Urinary bladder (tissue), 4 donors: ENCODE measurements at places on chromosomes 7 and 10. TPM values are rescaled to one million over a fixed set of nuclear protein-coding genes. Genes with fewer than 3 reads are reported as not detected.

DNA sequence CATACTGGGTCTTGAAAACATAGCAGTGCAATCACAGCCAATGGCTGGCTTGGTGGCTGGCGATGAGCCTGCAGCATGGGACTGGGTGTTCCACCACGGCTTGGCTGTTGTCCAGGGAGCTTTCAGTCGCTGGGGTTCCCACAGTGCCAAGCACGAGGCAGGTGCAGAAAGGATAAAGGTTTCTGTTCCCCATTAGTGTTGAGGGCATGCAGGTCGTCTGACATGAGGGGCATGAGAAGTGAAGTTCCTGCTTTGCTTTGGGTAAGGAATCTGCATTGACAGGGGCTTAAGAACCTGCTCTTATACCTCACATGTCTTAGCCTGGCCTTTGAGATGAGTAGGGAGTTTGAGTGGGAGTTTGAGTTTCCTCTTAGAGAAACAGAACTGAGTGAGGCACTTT lies 9.0 kb upstream of the CFTR start:
- DNase-seq: no peak

DNA sequence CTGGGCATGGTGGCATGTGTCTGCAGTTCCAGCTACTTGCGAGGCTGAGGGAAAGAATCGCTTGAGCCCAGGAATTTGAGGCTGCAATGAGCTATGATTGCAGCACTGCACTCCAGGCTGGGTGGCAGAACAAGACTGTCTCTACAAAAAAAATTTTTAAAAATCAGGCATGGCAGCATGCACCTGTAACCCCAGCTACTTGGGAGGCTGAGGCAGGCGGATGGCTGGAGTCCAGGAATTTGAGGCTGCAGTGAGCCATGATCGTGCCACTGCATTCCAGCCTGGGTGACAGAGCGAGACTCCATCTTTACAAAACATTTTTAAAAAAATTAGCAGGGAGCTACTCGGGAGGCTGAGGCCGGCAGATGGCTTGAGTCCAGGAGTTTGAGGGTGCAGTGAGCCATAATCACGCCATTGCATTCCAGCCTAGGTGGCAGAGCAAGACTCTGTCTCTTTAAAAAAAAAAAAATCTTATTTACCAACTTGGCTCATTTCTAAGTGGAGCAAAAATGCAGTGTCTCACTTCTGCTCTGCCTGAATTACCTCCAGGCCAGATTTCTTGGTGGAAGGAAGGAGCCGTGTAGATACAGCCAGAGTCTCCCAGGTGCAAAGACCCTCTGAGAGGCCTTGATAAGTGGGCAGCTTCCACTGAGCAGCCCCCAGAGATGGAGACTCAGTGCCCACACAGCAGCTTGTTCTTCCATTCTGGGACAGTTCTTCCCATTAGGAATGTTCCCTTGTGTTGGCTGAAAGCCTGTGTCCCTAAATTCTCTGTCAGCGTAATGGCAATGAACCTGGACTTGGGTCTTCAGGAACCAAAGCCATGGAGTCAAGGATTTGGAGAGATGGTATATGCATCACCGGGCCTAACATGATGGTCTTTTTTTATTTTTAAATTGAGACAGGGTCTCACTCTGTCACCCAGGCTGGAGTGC lies 30.0 kb downstream of the GTF2IRD1 start:
- no peak for DNase-seq

GRCh38 chr7:38565289-38565688 lies 65.9 kb downstream of the AMPH start:
- no peak for DNase-seq

GRCh38 chr10:132907821-132908620 lies 34.3 kb downstream of the CFAP46 start:
- DNase-seq: no peak

Gene PLXDC2
- total RNA-seq: 72.7 TPM

Gene IFIT1B
- total RNA-seq: 2.2 TPM

Gene NRF1
- 23.9 TPM for total RNA-seq

Gene TMEM254
- total RNA-seq: 14.8 TPM

Gene HIPK2
- total RNA-seq: 9.8 TPM

Gene GPR85
- total RNA-seq: 15.3 TPM

Gene MINDY4
- total RNA-seq: 12.8 TPM

GRCh38 chr10:84243759-84244158 lies 1.1 kb upstream of the RGR start:
- no peak for DNase-seq

- no peak for DNase-seq
Measured at GRCh38 chr7:27364344-27364758, 121.7 kb downstream of the EVX1 start.
